ENCODE measurements at places on chromosomes 5 and 9. TPM values are rescaled to one million over a fixed set of nuclear protein-coding genes. Genes with fewer than 3 reads are reported as not detected.

ZNF782 gene
- 3.4 TPM for total RNA-seq

BAAT gene
- 0.19 TPM for total RNA-seq

DNAJB5 gene
- 8.2 TPM for total RNA-seq

TIFAB gene
- not detected for total RNA-seq

SELENOP gene
- 4.8 TPM for total RNA-seq

CDH9 gene
- not detected for total RNA-seq

KLF4 gene
- 6.9 TPM for total RNA-seq
